T-cell (primary cell): ENCODE measurements at places on chromosomes 12 and 14. TPM values are rescaled to one million over a fixed set of nuclear protein-coding genes. Genes with fewer than 3 reads are reported as not detected.
A peak's percentile ranks its signal among the peaks of the same experiment; 100 is the strongest.

The FGF23 gene
- total RNA-seq: not detected

GRCh38 chr14:26218861-26219260, 379.0 kb downstream of the NOVA1 start:
- H3K36me3 ChIP-seq: no peaks in the 10 kb centered on the region
- no peak overlapping the region for H3K4me3 ChIP-seq
- no peaks in the 10 kb centered on the region for H3K27me3 ChIP-seq
- DNase-seq: no peak

DNA sequence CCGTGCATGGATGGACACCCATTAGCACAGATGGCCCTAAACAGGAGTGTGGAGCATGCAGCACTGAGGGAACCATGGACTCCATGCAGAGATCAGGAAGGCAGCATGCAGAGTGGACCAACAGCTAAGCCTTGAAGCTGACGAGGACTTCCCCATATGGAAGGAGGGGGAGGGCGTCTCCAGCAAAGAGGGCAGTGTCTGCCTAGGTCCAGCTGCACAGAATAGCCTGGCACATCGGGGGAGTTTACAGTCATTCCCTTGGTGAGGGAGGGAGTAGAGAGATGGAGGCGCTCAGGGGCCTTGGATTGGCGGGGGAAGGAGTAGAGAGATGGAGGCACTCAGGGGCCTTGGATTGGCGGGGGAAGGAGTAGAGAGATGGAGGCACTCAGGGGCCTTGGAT, 64.5 kb downstream of the ANKRD9 start:
- H3K4me3 ChIP-seq: no peak overlapping the region
- peaks cover 52% of the 10 kb centered on the region for H3K36me3 ChIP-seq
- no peaks in the 10 kb centered on the region for H3K4me1 ChIP-seq
- no peak for DNase-seq
- H3K27ac ChIP-seq: no peak overlapping the region

DNA sequence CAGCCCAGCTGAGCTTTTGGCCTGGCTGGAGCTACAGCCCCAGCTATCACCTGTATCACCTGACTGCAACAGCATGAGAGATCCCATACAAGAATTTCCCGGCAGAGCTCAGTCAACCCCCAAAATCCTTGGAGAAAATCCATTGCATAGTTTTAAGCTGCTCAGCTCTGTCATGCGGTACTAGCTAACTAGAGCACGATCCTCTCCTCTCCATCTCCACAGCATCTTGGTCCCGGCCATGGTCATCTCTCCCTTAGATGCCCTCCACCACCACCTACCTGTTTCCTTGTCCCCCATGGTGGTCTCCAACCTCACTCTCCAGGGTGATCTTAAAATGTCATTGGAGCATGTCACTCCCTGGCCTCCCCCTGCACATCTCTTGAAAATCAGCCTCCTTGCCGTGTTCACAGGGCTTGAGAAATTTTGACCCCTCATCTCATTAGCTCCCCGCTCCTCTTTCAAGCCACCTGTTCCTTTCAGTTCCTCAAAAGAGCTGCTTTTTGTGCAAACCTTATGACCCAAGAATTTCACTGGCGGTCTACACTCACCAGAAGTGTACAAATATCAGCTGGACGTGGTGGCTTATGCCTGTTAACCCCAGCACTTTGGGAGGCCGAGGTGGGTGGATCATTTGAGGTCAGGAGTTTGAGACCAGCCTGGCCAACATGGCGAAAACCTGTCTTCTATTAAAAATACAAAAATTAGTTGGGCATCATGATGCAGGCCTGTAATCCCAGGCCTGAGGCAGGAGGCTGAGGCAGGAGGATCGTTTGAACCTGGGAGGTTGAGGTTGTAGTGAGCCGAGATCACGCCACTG, 8.1 kb upstream of the CLMN start:
- H3K36me3 ChIP-seq: no peaks in the 10 kb centered on the region
- H3K27me3 ChIP-seq: peaks cover 3% of the 10 kb centered on the region
- H3K4me1 ChIP-seq: no peaks in the 10 kb centered on the region

GRCh38 chr12:14272956-14273912, 92.2 kb upstream of the ATF7IP start:
- no peaks in the 10 kb centered on the region for H3K4me1 ChIP-seq
- H3K27me3 ChIP-seq: no peaks in the 10 kb centered on the region
- H3K36me3 ChIP-seq: no peaks in the 10 kb centered on the region
- H3K4me3 ChIP-seq: no peak overlapping the region
- no peak for DNase-seq
- H3K27ac ChIP-seq: no peak overlapping the region

DNA sequence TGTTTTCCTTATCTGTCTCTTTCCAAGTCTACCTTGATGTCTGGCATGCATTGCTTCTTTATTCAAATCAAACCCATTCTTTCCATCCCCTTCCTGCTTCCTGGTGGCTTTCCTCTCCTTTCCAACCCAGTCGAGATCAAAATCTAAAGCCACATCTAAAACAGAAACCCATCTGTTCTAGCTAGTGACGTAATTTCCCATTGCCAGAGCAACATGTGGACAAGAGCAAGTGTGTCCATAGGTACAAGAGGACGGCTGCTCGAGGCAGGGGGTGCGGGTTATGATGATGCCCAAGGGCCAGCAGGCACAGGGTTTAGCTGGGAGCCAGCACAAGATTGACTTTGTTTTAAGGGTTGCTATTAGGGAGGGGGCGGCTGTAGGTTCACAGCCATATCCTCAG, 7.0 kb downstream of the KRT80 start:
- H3K36me3 ChIP-seq: no peaks in the 10 kb centered on the region
- H3K4me3 ChIP-seq: no peak overlapping the region
- no peak overlapping the region for H3K27ac ChIP-seq

DNA sequence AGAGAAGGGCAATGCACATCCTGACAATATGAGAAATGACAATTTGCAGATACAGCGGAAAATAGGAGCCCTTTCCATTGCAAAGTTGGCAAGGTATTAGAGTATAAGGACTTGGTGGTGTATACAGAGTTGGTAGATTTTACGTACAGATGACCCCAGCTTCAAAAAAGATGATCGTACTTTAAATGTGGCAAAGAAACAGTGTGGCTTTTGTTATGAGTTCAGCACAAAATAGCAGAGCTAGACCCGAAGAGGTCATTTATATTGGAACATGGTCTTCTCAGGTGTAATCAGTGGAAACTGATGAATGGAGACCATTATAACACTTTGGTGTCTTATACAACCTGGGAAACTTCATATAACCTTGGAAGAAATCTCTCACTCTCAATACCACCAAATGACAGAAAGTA, 2.3 kb downstream of the CLEC2B start:
- H3K4me1 ChIP-seq: peaks cover 17% of the 10 kb centered on the region
- no peaks in the 10 kb centered on the region for H3K27me3 ChIP-seq
- H3K4me3 ChIP-seq: peak overlapping the region; percentile 59
- peaks cover 7% of the 10 kb centered on the region for H3K36me3 ChIP-seq
